NCI-H82 (cell line): ENCODE measurements at places on chromosomes 7 and 10.

- DNase-seq, result no peak
Measured at GRCh38 chr10:49602380-49603023, 7.6 kb upstream of the SLC18A3 start.

- no peak for DNase-seq
Measured at GRCh38 chr10:93654201-93654600, 41.9 kb downstream of the PDE6C start.

DNA sequence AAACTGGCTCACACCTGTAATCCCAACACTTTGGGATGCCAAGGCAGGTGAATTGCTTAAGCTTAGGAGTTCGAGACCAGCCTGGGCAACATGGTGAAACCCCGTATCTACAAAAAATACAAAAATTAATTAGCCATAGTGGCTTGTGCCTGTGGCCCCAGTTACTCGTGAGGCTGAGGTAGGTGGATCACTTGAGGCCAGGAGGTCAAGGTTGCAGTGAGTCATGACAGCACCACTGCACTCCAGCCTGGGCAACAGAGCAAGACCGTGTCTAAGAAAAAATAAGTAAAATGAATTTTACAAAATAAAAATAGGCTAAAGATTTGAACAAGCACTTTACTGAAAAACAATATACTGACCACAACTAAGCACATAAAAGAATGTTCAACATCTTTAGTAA lies 9.8 kb upstream of the ORC5 start:
- no peak for DNase-seq

DNA sequence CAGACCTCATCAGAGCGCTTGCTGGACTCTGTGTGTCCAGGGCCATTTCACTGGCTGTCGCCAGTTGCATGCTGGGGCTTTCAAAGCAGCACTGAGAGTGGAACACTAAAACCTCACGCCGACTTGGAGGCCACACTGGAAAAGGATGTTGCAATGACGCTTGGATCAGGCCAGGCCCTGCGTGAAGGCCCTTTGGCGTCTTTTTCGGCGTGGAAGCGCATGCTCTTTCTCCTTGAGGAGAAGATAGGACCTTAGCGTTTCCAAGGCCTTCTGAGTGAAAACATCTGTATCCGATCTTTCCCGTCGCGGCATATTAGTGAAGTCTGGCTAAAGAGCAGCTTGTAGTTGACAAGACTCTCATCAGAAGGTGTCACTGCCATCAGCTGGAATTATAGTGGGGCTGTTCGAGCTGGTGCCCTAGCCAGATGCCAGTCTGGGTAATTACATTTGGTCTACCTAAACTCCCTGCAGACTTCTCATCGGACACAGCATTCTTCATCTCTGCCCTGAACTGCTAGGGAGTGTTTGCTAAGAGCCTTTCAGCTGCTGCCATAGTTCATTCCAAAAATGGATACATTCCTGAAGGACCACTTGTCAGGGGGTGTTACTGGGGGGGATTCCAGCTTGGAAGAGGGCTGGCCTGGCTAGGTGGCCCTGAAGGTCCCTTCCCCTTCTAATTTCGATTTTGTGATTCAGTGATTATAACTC lies 167.7 kb upstream of the TCF7L2 start:
- no peak for DNase-seq

GRCh38 chr7:137127806-137128205 lies 215.7 kb downstream of the PTN start:
- no peak for DNase-seq

GRCh38 chr10:279655-280054 lies 144.4 kb downstream of the ZMYND11 start:
- no peak for DNase-seq

- DNase-seq, result peak; percentile 75
Measured at GRCh38 chr10:101495324-101495925, 92.6 kb downstream of the POLL start.

GRCh38 chr7:155533827-155534690 lies 12.3 kb downstream of the CNPY1 start:
- DNase-seq, result peak; percentile 93

GRCh38 chr7:96426027-96426426 lies 104.1 kb upstream of the SLC25A13 start:
- no peak for DNase-seq

GRCh38 chr10:73552819-73553715 lies 38.1 kb downstream of the USP54 start:
- DNase-seq, result no peak
